ENCODE measurements at places on chromosomes 7 and 10.

DNA sequence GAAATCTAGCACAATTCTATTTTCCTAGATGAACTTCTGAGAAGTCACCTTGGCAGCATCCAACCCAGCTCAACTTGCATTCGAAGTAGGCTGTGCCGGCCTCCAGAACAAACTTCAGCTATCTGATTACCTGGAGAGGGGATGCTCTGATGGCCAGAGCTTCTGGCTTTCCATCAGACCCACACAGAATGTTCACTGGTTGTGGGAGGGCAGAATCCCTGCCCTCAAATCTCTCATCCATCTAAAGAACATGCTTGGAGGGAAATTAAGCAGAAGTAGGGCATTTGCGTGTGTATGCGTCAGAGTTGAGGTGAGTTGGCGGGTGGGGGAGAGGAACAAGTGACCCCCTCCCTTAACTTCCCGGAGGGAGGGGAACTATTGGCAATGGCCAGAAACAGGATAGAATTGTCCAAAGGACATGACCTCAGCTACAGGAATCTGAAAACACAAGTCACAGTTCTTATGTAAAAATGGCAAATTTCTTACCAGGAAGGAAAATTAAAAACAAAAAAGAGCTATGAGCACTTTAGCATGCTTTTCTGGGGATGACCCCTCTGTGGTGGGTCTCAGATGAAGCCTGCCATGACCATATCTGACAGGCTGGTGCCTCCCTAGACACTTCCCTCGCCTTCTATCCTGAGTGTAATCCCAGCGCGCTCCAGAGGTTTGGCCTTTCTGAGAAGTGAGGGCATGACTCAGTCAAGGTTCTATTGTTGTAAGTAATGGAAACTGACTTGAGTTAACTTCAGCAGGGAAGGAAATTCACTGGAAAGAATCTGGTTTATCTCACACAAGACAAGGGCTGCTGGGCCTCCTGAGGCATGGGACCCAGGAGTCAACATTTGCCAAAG, 278.8 kb downstream of the RPS24 start:
- DNase-seq = no peak

DNA sequence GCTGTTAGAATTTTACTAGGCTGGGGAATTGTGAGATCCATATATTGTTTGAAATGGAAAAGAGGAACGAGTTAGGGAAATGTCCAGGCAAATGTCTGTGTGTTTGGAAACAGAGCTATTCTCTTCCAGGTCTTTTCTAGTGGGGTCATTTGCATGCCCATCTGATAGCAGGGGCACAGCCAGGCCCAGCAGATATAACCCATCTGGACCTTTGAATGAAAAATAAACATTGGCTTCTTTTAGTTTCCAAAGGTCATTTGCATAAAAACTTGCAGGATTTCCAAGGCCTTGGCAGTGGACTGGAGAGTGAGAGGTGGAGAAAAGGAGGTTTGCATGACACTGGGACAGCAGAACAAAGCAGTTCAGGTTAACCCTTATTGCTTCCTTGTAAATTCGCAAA, 188.0 kb upstream of the GPR26 start:
- DNase-seq = no peak

DNA sequence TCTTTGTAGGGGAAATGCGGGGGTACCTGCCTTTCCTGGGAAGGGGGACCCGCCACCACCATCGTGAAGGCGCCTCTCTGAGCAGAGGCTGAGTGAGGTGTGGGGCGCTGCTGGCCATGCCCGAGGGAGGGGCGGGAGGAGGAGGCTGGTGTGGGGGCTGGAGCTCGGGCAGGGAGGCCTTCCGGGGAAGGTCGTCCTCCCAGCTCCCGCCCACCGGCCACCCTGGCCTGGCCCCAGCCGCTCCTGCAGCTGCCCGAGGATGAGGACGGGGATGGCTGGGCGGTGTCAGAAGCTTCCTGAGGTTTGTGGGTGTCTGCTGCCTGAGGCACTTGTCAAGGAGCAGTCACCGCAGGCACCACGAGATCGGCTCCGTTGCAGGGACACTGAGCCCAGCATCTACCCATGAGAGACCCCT, 11.4 kb downstream of the PWWP2B start:
- no peak for DNase-seq

DNA sequence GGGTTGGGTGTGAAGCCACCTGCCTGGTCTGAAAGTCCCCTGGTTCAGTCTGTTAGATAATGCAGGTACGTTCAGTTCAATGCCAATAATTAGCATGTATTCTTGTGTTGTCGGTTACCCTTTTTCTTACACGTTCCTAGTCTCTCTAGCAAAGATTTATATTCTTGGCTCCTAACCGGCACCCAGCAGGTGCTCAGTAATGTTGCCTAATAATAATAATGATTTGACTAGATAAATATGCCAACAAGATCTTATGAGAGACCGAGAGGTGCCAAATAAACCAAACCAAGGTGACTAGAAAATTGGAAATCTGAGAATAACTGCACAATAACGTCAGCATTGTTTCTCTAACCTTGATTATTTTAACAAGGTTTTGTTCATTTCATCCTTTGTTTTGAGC, 1.1 kb upstream of the SMIM30 start:
- no peak for DNase-seq

- no peak for DNase-seq
These were observed 25.5 kb upstream of the NKX2-3 start for GRCh38 chr10:99507265-99507664.

All from NT2/D1 (cell line).